Right cardiac atrium (tissue), 5 donors: ENCODE measurements at places on chromosomes 3 and 15.

- no peak for DNase-seq
Observed at GRCh38 chr15:64333986-64334929, 21.7 kb downstream of the CSNK1G1 start.

- DNase-seq: no peak
Observed at GRCh38 chr15:95522533-95522932, 808.0 kb upstream of the NR2F2 start.

GRCh38 chr15:83077491-83078230 is 10.6 kb upstream of the BTBD1 start:
- no peak for DNase-seq

GRCh38 chr3:71366988-71367604 is 216.4 kb downstream of the FOXP1 start:
- DNase-seq: no peak

DNA sequence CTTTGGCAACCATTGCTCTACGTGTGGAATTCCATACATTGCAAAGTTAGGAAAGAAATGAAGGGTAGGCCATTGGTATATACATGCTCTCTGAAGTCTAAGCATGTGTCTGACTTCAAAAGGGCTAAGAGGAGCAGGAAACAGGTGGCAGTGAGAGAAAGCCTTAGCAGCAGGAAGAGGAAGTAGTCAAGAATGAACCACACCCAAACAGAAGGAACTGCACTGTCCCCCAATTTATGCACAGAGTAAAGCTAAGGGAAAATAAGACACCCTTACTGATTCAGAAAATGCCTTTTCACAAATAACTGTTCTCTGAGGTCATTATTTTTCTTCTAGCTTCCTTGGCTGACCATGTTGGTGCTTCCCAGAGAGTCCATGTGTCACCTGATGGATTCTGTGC is 575.4 kb downstream of the NTRK3 start:
- DNase-seq: no peak
